ENCODE measurements at places on chromosomes 1 and 21. TPM values are rescaled to one million over a fixed set of nuclear protein-coding genes. Genes with fewer than 3 reads are reported as not detected.
A peak's percentile ranks its signal among the peaks of the same experiment; 100 is the strongest.

The WNT2B gene
- 0.07 TPM for polyA plus RNA-seq

The CLCA4 gene
- not detected for polyA plus RNA-seq

The SYNC gene
- polyA plus RNA-seq = not detected

The CELA2A gene
- polyA plus RNA-seq = not detected

The THBS3 gene
- polyA plus RNA-seq = 50.7 TPM

The C1QC gene
- polyA plus RNA-seq = 7.0 TPM

GRCh38 chr1:28111157-28111556 is 22.7 kb upstream of the EYA3 start:
- H3K27me3 ChIP-seq = no peaks in the 10 kb centered on the region
- no peak overlapping the region for H3K4me3 ChIP-seq
- H3K4me1 ChIP-seq = peaks cover 81% of the 10 kb centered on the region
- H3K36me3 ChIP-seq = no peaks in the 10 kb centered on the region

DNA sequence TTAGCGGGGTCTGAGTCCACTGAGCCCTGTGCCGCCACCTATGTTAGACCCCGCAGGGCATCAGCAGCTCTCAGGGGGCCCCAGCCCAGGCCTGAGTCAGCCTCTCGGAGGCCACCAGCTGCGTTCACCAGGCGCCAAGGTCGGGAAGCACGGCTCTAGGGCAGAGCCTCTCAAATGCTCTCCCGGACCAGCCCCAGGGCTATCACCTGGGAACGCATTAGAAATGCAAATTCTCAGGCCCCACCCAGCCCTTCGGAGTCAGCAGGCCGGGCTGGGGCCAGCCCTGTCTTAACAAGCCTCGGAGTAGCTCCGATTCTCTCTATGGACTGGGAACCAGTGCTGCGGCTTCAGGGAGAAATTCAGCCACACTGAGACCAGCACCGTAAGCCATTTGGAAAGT is 37.2 kb upstream of the TSPEAR start:
- DNase-seq = no peak
- no peak overlapping the region for H3K4me3 ChIP-seq
- H3K27me3 ChIP-seq = no peaks in the 10 kb centered on the region
- no peaks in the 10 kb centered on the region for H3K36me3 ChIP-seq
- peaks cover 7% of the 10 kb centered on the region for H3K4me1 ChIP-seq

DNA sequence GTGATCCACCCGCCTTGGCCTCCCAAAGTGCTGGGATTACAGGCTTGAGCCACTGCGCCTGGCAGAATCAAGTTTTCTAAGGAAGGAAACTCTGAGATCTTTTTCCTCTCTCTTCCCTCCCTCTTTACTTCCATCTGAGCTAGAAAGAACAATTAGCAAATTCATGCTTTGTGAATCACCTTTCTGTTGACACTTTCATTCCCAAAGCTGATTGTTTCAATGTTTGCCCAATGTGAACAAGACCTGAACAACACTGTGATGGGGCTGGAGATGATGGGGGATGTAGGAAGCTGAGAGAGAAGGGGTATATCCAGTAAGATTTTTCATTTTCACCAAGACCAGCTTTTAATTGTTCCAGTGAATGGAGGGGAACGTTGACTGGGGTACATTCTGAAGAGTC is 5.7 kb upstream of the TENT5B start:
- peaks cover 6% of the 10 kb centered on the region for H3K4me1 ChIP-seq
- H3K4me3 ChIP-seq = no peak overlapping the region
- H3K27ac ChIP-seq = no peak overlapping the region
- no peaks in the 10 kb centered on the region for H3K27me3 ChIP-seq
- no peaks in the 10 kb centered on the region for H3K36me3 ChIP-seq

DNA sequence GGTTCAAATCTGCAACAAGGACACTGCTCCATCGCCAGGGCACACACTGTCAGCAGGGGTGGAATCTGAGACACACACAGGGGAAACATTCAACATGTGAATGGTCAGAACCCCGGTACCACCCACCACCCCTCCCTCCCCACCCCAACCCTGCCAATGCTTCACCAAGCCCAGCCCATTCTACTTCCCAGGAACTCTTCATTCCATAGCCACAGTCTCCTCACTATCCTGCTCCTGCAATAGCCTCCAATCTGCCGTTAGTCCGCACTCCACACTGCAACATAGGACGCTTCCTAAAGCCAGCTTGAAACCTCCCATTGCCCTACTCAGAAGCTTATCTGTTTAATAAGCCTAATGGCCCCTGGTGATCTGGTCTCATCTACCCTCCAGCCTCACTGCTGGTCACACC is 7.5 kb upstream of the RAB3B start:
- no peaks in the 10 kb centered on the region for H3K36me3 ChIP-seq
- no peaks in the 10 kb centered on the region for H3K4me1 ChIP-seq
- H3K27ac ChIP-seq = no peak overlapping the region
- H3K4me3 ChIP-seq = no peak overlapping the region
- H3K27me3 ChIP-seq = peaks cover 3% of the 10 kb centered on the region

- H3K4me3 ChIP-seq = no peak overlapping the region
- H3K27me3 ChIP-seq = no peaks in the 10 kb centered on the region
- no peak for DNase-seq
- peaks cover 4% of the 10 kb centered on the region for H3K4me1 ChIP-seq
These were observed 111.9 kb downstream of the DENND1B start for GRCh38 chr1:197663162-197663953.

DNA sequence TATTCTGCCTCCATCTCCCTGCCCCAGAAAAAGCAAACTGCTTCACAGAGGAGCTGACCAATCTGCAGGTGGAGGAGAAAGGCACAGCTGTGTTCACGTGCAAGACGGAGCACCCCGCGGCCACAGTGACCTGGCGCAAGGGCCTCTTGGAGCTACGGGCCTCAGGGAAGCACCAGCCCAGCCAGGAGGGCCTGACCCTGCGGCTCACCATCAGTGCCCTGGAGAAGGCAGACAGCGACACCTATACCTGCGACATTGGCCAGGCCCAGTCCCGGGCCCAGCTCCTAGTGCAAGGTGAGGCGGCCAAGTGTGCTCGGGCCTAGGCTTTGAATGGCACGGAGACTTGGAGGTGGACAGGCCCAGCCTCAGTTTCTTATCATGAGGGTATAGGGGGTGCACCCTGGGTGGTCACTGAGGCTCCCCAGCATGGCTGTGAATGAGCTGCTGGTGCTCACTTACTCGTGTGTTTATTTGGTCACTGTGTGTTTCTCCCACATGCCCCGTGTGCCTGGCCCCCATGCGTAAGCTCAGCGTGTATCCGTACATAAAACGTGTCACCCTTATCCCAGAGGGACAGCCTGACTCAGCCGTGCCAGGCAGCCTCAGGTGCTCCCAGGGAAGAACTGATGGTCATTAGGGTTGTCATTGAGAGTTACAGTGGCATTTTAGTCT is 75.8 kb downstream of the OBSCN start:
- H3K4me1 ChIP-seq = no peaks in the 10 kb centered on the region
- no peaks in the 10 kb centered on the region for H3K36me3 ChIP-seq
- H3K27ac ChIP-seq = no peak overlapping the region
- no peak for DNase-seq

DNA sequence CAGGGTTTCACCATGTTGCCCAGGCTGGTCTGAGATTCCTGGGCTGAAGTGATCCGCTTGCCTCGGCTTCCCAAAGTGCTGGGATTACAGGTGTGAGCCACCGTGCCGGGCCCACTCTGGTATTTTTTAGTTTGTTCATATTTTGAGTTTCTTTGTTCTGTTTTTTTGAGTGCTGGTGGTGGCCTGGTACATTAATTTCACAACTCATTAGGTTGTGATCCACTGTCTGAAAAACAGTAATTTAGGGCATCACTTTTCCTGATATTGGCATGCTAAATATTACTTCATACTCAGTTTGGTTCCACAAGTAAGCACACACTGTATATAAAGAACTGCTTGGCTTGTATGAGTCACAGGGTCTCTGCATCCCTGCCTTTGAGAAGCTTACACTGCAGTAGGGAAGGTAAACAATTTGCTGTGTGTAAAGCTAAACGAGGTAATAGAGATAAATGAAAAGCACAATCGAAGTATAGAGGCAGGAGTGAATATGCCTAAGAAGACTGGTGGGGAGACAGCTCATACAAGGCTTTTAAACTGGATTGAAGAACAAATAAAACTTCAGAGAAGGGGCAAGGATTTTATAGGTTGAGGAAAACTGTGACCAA is 7.7 kb downstream of the SNX27 start:
- H3K27ac ChIP-seq = peak overlapping the region; percentile 79
- no peaks in the 10 kb centered on the region for H3K27me3 ChIP-seq
- peaks cover 72% of the 10 kb centered on the region for H3K4me1 ChIP-seq
- peak; percentile 66 for DNase-seq

- H3K4me1 ChIP-seq = peaks cover 34% of the 10 kb centered on the region
- no peaks in the 10 kb centered on the region for H3K27me3 ChIP-seq
- H3K4me3 ChIP-seq = peak overlapping the region; percentile 79
- DNase-seq = no peak
- no peak overlapping the region for H3K27ac ChIP-seq
These were observed 838 bp downstream of the CCDC28B start for GRCh38 chr1:32201011-32201855.

GRCh38 chr1:92899780-92900179 is 61.5 kb downstream of the DIPK1A start:
- H3K36me3 ChIP-seq = no peaks in the 10 kb centered on the region
- H3K4me3 ChIP-seq = no peak overlapping the region
- DNase-seq = no peak
- peaks cover 7% of the 10 kb centered on the region for H3K4me1 ChIP-seq
- H3K27me3 ChIP-seq = no peaks in the 10 kb centered on the region

DNA sequence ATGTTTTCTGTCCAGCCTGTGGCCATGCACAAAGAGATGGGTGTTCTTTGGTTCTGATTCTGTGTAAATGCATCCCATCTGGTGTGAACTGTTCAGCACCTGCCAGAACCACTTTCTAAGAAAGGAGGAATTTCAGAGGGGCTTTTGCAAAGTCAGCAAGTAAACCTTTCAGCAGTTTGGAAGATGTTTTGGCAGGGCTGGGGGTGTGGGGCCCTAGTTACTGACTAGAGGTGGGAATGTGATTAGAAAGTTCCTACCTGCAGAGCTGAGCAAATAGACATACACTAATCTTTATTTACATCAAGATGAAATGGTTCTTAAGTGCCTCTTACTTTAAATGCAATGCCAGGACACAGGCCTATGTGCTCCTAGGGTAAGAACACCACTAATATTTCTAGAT is 378.1 kb upstream of the USP24 start:
- H3K4me1 ChIP-seq = no peaks in the 10 kb centered on the region
- DNase-seq = no peak
- no peaks in the 10 kb centered on the region for H3K27me3 ChIP-seq

- no peaks in the 10 kb centered on the region for H3K36me3 ChIP-seq
- peak; percentile 61 for DNase-seq
- H3K4me3 ChIP-seq = no peak overlapping the region
- H3K27ac ChIP-seq = peak overlapping the region; percentile 88
These were observed 137.7 kb downstream of the RUNX1 start for GRCh38 chr21:34911360-34911759.

GRCh38 chr1:165954940-165955339 is 127.5 kb downstream of the UCK2 start:
- H3K27ac ChIP-seq = no peak overlapping the region
- no peaks in the 10 kb centered on the region for H3K27me3 ChIP-seq
- no peak for DNase-seq
- H3K4me1 ChIP-seq = no peaks in the 10 kb centered on the region

DNA sequence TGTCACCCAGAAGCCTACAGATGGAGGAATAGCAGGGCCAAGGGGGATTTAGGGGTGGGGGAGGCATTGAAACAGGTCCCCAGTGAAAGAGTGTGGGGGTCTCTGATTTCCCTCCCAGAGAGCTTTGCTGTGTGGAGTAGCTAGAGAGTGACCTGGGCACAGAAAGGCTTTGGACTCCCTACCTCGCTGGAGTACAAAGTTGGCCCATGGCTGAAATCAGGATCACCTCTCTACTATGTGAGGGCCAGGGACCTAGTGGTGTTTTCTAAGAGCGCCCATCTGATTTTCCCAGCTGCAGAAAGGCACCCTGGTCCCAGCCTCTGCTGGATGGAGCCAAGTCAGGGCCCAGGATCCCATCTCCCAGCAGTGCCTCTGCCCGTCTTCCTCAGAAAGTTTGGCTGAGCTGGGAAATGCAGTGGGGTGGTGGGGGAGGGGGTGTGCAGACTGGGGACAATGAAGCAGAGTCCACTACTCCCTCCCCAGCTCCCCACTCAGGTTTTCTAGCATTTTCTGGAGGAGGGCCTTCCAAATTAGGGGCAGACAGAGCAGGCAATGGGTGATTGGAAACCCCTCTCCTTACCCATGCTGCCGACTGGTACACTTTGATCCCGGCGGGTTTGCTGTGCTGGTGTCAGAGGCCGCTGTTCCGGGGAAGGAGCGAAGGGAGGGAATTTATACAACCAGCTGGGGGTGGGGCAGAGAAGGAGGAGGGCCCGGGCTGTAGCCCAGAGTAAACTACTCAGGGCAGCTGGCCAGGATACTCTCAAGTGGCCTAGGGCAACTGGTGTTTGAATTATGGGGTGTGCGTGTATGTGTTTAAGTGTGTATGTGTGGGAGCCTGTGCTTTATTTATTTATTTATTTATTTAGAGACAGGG is at the start of gene SELENBP1:
Gene SELENBP1, minus strand, starts transcription at position 648 of the 877 bp plus-strand sequence. Its CDS starts 64 bp downstream, at position 584.
- DNase-seq = no peak
- H3K4me3 ChIP-seq = peak within 1 kb of the TSS; percentile 36
- no peak within 1 kb of the TSS for H3K27ac ChIP-seq
- no peaks in the 10 kb centered on the region for H3K27me3 ChIP-seq
- no peaks in the 10 kb centered on the region for H3K36me3 ChIP-seq

GRCh38 chr1:177591155-177591554 is 378.7 kb downstream of the SEC16B start:
- no peaks in the 10 kb centered on the region for H3K4me1 ChIP-seq
- no peaks in the 10 kb centered on the region for H3K27me3 ChIP-seq
- no peak overlapping the region for H3K27ac ChIP-seq
- H3K36me3 ChIP-seq = no peaks in the 10 kb centered on the region
- no peak for DNase-seq

DNA sequence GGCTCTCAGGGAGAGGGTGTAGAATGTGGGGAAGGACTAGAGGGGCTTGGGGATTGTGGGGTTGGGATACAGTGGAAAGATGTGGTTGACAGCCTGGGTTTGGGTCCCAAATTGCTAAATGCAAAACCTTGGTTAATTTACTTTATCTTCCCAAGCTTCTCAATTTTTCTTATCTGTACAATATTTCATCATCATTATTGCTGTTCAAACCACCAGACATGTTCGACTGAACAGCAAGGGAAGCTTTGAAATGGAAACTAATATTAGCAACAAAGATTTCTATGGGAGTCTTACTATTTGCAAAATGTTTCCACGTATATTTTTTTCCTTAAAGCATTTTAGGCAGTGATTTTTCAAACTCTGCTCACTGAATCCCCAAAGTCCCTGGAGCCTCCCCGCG is 67.0 kb upstream of the KAZN start:
- no peaks in the 10 kb centered on the region for H3K27me3 ChIP-seq
- no peaks in the 10 kb centered on the region for H3K4me1 ChIP-seq
- H3K36me3 ChIP-seq = no peaks in the 10 kb centered on the region
- no peak overlapping the region for H3K4me3 ChIP-seq

- H3K27me3 ChIP-seq = no peaks in the 10 kb centered on the region
- H3K4me1 ChIP-seq = peaks cover 34% of the 10 kb centered on the region
- DNase-seq = peak; percentile 8
- peaks cover 20% of the 10 kb centered on the region for H3K36me3 ChIP-seq
- no peak overlapping the region for H3K4me3 ChIP-seq
These were observed 98.6 kb upstream of the KRTAP19-8 start for GRCh38 chr21:31136891-31137290.

Measured in CD14-positive monocyte (primary cell).